ENCODE measurements at places on chromosomes 11 and 22. TPM values are rescaled to one million over a fixed set of nuclear protein-coding genes. Genes with fewer than 3 reads are reported as not detected.

The EFCAB6 gene
- 5.9 TPM for total RNA-seq

The SPDYC gene
- total RNA-seq: not detected

The PANX3 gene
- total RNA-seq: not detected

The MPEG1 gene
- not detected for total RNA-seq

The OVOL1 gene
- total RNA-seq: not detected

The PRR33 gene
- not detected for total RNA-seq

The TNNI2 gene
- total RNA-seq: not detected

The TUB gene
- total RNA-seq: 14.5 TPM

The NAALAD2 gene
- total RNA-seq: 0.22 TPM

The CRACR2B gene
- 1.6 TPM for total RNA-seq

The ASCL2 gene
- total RNA-seq: not detected

The ART5 gene
- total RNA-seq: 0.26 TPM

The GSTT2B gene
- total RNA-seq: 1.7 TPM

The ADM gene
- 882 TPM for total RNA-seq

The OR8G5 gene
- not detected for total RNA-seq

The GP1BB gene
- total RNA-seq: 2.6 TPM

The RTN4RL2 gene
- total RNA-seq: not detected

The GVQW3 gene
- total RNA-seq: 3.3 TPM

The GNG3 gene
- not detected for total RNA-seq

The NECTIN1 gene
- total RNA-seq: 4.6 TPM

The OSM gene
- not detected for total RNA-seq

The NUP50 gene
- 49.5 TPM for total RNA-seq

The PIWIL4 gene
- total RNA-seq: 6.8 TPM

All from articular chondrocyte of knee joint (primary cell).